ENCODE measurements at places on chromosomes 16 and 17.

DNA sequence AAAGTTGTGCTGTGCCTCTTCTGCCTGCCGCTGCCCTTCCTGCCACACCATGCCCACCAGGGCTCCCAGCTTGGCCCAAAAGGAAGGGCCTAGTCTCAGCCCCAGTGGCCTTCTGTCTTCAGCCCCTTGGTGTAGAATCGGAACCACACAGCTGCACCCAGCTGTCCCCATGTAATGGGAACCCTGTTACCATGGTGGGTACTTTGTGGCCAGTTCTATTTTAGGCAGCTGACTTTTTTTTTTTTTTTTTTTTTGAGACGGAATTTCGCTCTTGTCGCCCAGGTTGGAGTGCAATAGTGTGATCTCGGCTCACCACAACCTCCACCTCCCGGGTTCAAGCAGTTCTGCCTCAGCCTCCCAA is 163.3 kb upstream of the GSE1 start:
- DNase-seq, result no peak

GRCh38 chr17:42521036-42521435 is 15.0 kb upstream of the NAGLU start:
- no peak for DNase-seq

- no peak for DNase-seq
These were observed at the start of gene USP22 for GRCh38 chr17:21042458-21043295. TSS of gene USP22 (minus strand) at chr17:21043011. CDS start at chr17:21042835, 176 bp downstream.

GRCh38 chr16:685967-686366 is 1.8 kb upstream of the JMJD8 start:
- DNase-seq, result no peak

GRCh38 chr17:19482576-19482975 is 51.1 kb upstream of the SLC47A1 start:
- no peak for DNase-seq
